ENCODE measurements at places on chromosomes 3 and 15.

DNA sequence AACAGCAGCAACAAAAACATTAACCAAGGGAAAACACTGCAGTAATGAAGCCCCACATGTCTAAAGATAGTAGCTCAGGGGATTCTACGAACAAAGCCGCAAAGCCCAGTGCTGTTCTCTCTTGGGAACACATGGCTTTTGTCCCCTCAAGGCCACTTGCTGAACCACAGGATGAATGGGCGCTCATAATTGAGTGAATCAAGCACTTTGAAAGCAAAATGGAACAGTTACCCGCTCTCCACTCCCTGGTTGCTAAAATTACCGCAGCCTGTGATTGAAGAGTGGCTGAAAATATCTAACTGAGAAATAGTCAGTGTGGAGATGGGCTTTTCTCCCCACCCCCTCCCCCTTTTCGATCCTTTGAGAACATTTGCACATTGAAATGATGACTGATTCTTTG lies 39.6 kb downstream of the RASGRF1 start:
- H3K36me3 ChIP-seq = no peaks in the 10 kb centered on the region
- no peaks in the 10 kb centered on the region for H3K27me3 ChIP-seq
- no peak overlapping the region for H3K4me3 ChIP-seq
- H3K4me1 ChIP-seq = no peaks in the 10 kb centered on the region
- no peak for DNase-seq

DNA sequence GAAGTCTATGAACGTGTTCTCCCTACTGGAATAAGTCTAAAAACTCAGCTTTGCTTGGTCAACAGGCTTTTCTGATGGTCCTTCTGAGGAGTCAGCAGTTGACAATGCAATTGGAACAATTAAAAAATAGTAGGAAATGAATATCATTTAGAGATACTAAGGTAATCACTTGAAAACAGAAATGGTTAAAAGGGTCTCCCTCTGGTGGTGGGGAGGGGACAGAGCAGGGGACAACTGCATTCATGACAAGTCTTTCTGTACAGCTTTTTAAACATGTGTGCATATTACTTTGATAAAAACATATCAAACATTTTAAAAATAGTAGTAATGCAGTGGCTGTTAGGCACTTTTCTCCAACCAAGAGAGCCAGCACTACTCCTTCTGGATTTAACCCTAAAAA lies 119.9 kb upstream of the FHIT start:
- DNase-seq = peak; percentile 43
- no peaks in the 10 kb centered on the region for H3K4me1 ChIP-seq
- no peak overlapping the region for H3K27ac ChIP-seq
- H3K36me3 ChIP-seq = no peaks in the 10 kb centered on the region
- no peaks in the 10 kb centered on the region for H3K27me3 ChIP-seq

DNA sequence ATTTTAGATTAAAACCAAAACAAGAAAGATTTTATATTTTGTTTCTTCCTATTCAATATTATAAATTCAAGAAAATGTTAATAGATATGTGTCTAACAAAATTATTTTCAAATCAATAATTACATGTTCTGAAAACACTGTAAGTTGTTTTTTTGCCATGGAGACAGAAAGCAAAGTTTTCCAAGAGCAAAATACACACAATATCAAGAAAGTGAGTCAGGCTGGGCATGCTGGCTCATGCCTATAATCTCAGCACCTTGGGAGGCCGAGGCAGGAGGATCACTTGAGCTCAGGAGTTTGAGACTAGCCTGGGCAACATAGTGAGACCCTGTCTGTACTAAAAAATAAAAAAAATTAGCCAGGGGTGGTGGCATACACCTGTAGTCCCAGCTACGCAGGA lies 71.7 kb downstream of the TTC23 start:
- peaks cover 11% of the 10 kb centered on the region for H3K4me1 ChIP-seq
- H3K4me3 ChIP-seq = no peak overlapping the region
- peaks cover 6% of the 10 kb centered on the region for H3K36me3 ChIP-seq
- H3K27me3 ChIP-seq = no peaks in the 10 kb centered on the region
- DNase-seq = no peak

GRCh38 chr3:103167850-103168249 lies 733.0 kb downstream of the ZPLD1 start:
- H3K4me1 ChIP-seq = no peaks in the 10 kb centered on the region
- DNase-seq = no peak
- H3K4me3 ChIP-seq = no peak overlapping the region
- no peak overlapping the region for H3K27ac ChIP-seq
- H3K27me3 ChIP-seq = no peaks in the 10 kb centered on the region
- no peaks in the 10 kb centered on the region for H3K36me3 ChIP-seq

DNA sequence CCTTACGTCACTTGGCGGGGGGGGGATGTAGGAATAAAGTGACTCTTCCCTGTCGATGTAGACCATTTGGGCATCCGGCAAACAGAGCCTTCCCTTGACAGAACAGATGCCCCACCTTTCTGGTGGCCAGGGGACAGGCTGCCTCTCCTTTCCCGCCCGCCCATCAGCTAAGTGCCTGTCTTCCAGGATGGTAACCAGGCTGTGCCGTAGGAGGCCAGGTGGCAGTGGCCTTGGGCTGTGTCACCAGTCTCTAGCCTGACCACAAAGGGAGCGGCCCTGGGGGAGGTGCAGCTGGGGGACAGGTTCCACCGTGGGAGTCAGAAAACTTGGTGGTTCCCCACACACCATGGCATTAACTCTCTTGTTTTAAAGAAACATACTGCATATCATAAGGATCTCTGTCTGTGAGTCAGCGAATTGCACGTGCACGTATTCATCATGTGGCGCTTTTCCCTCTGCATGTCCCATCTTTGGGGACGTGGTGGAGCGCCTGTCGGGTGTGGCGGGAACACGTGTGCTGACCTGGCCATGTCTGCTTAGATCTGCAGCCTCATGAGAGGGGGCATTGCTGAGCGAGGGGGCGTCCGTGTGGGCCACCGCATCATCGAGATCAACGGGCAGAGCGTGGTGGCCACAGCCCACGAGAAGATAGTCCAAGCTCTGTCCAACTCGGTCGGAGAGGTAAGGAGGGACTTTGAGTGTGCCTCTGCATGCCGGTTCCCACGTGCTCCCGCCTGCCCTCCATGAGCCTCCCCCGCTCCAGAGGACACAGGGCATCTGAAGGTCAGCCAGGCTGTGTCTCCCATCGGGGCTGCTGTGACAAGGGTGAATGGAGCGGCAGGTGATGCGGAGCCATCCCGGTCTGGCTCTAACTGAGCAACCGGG lies 156.0 kb downstream of the NSMCE3 start:
- no peaks in the 10 kb centered on the region for H3K4me1 ChIP-seq
- no peak for DNase-seq
- H3K4me3 ChIP-seq = no peak overlapping the region
- H3K36me3 ChIP-seq = no peaks in the 10 kb centered on the region

GRCh38 chr3:71554649-71555048 lies 28.9 kb downstream of the FOXP1 start:
- no peaks in the 10 kb centered on the region for H3K27me3 ChIP-seq
- H3K36me3 ChIP-seq = no peaks in the 10 kb centered on the region
- no peaks in the 10 kb centered on the region for H3K4me1 ChIP-seq
- H3K4me3 ChIP-seq = no peak overlapping the region

GRCh38 chr15:43314171-43314570 lies 16.2 kb downstream of the LCMT2 start:
- DNase-seq = no peak
- no peaks in the 10 kb centered on the region for H3K36me3 ChIP-seq
- no peak overlapping the region for H3K27ac ChIP-seq
- H3K4me1 ChIP-seq = peaks cover 8% of the 10 kb centered on the region

- no peaks in the 10 kb centered on the region for H3K36me3 ChIP-seq
- H3K27me3 ChIP-seq = no peaks in the 10 kb centered on the region
- no peaks in the 10 kb centered on the region for H3K4me1 ChIP-seq
- no peak for DNase-seq
These were observed 623.0 kb upstream of the CBLB start for GRCh38 chr3:106491796-106492195.

DNA sequence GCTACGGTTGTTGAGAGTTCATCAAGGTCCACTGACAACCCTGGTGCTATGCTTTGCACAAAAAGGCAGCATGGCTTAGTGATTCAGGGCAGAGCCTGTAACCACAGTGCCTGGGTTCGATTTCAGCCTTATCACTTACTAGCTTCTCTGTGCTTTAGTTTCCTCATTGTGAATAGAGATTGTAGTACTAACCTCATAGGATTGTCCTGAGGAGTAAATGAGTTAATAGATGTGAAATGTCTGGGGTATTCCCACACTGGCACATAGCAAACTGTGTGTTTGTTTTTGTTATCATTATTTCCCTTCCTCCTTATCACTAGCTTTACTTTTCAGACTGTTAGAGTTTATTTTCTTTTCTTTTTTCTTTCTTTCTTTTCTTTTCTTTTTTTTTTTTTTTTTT lies 16.3 kb downstream of the CRTAP start:
- peaks cover 2% of the 10 kb centered on the region for H3K36me3 ChIP-seq
- DNase-seq = no peak
- H3K4me1 ChIP-seq = no peaks in the 10 kb centered on the region
- no peak overlapping the region for H3K4me3 ChIP-seq
- H3K27me3 ChIP-seq = no peaks in the 10 kb centered on the region
- H3K27ac ChIP-seq = no peak overlapping the region

DNA sequence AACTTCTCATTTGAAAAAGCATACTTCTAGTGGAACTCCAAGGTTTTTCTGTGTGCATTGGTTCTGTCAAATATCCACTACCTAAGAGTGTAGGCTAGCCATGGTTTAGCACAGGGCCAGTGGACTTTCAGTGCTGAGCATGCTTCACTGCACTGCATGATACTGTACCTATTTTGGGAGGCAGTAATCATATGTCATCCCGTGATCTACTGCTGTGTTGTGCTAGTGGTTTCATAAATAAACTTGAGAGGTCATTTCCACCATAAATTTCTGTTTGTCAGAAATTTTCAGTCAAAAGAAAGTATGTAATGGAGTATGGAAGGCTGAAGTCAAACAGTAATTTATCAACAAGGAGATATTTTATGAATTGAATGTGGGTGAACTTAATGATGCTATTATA lies 203.6 kb downstream of the ROBO1 start:
- no peaks in the 10 kb centered on the region for H3K4me1 ChIP-seq
- no peaks in the 10 kb centered on the region for H3K27me3 ChIP-seq
- H3K36me3 ChIP-seq = peaks cover 9% of the 10 kb centered on the region
- DNase-seq = no peak
- no peak overlapping the region for H3K27ac ChIP-seq
- no peak overlapping the region for H3K4me3 ChIP-seq
